Umbilical cord (tissue), 2 donors: ENCODE measurements at places on chromosomes 5 and 9.

DNA sequence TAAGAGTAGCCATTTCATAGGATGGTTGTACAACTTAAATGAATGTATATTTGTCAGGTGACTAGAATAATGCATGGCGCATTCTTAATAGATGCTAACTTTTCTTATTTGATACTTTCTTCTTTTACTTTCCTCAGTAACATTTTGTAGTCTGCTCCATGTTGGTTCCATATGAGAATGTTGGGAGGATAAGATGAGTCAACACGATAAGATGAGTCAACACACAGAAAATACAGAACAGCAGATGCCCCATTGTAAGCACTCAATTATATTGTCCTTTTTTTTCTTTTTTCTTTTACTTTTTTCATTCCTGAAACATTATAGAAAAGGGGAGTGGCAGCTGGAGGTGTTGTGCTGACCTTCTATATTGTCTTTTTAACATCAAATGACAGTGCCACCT, 92.3 kb upstream of the SPATA31C2 start:
- no peak for DNase-seq

GRCh38 chr5:134758176-134758503, 439 bp upstream of the DDX46 start:
- DNase-seq: no peak

GRCh38 chr5:3376611-3377010, 219.0 kb upstream of the IRX1 start:
- DNase-seq: no peak

- DNase-seq: no peak
Observed at GRCh38 chr9:69411931-69412740, 87.1 kb downstream of the ENTREP1 start.

DNA sequence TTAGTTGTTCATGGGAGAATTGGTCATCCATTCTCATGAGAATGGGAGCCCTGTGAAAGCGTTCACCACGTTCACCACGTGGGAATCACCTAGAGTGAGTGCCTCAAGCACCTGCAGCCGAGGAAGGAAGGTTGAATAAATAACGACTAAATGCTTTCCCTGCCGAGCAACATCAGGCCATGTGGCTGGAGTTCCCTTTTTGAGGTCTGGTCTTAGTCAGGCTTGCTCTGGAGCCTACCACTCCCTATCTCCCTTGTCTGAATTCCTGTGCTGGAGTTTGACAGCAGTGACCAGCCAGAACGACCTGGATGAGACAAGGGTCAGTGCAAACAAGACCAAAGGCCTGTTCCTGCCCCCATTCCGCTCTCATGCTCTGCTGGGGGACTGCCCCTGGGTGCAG, 28.5 kb downstream of the KCNMB1 start:
- peak; percentile 19 for DNase-seq

GRCh38 chr5:56532466-56532865, 282.9 kb upstream of the MAP3K1 start:
- peak; percentile 55 for DNase-seq

DNA sequence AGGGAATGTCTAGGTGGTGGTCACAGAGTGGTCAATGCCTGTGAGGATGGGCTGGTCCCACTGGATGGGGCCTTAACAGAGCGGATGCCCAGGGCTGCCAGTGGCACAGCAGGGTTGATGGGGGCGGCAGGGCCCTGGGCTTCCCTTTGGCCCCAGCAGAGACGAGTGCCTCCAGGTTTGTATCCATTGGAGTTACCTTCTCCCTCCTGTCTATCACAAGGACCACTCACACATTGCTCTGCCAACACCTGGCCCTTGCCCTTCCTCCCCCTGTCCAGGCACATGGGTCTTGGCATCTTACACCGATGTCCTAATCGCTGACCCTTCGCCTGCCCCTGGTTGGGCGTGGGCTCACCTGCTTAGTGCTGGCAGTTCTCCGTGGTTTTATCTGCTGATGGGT, 26.2 kb upstream of the IRX4 start:
- DNase-seq: no peak

DNA sequence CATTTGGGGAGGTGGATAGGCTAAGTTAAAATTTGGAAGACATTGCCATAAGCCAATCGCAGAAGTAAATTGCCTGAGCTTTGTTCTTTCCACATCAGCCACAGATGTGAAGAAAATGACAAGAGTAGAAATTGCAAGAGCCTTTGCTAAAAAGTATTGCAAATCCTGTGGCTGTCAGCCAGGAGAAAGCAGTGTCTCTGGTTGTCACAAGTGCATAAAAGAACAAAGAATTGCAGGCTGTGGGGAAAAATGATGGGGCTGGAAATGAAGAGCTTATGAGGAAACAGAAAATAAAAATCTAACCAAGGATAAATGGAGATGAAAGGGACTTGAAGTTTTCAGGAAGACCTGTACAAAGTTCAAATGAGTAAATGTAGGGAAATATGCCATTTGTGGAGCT, 344.8 kb downstream of the CSNK1G3 start:
- DNase-seq: peak; percentile 65

GRCh38 chr9:128558431-128559310, 6.3 kb downstream of the SPTAN1 start:
- DNase-seq: peak; percentile 96

DNA sequence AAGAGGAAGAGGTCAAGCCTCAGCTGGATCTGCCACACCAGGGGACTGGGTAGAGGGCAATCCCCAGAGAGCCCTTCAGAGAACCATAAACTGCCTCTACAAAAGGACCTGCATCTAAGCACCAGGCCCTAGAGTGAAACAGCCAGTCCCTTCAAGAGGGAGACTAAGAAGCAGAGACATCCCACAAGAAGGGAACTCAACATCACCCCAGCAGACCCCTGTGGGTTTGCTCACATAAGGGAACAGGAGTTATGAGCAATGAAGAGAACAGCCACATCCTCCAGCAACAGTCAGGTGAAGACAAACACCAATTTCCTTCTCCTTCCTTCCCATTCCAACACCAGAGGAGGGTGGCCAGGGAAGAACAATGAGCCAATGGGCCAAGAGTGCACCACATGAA, 48.9 kb downstream of the TNFSF15 start:
- no peak for DNase-seq

DNA sequence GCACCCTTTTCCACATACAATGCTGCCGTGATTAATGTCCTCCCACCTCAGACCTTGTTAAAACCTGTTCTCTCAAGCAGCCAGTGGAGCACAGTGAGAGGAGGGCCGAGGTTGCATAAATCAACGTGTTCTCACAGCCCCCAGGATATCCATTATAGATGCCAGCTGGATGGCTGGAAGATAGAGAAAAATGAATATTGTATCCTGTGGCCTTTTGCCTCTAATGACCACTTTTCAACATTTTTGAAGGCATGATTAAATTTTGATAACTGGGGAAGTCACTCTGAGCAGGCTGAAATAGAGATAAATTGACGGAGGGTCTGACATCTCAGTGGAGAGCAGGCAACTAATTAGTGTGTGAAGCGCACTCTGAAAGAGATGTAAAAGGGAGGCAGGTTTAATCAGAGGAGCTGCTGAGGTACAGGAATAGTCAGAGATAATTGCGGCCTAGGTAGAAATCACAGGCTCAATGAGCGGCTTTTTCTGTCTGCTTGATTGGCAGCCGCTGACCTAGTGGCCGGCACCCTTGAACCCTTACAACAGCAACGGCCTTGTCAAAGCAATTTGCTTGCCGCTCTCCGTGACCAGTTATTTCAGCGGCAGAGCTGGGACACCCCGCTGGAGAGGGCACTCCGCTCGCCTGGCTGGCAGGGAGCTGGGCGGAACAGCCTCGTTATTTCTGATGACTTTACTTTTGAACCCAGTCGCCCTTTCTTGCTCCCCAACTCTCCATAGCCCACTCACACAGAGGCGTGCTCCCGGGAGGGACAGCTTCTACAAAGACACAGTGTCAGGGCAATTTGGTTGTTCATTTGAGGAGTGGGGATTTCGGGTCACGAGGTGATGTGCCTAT, 560.7 kb downstream of the PSAT1 start:
- DNase-seq: peak; percentile 30

- no peak for DNase-seq
Observed at GRCh38 chr5:125109816-125110215, 363.4 kb upstream of the ZNF608 start.

GRCh38 chr5:154401931-154402330, 43.9 kb upstream of the SAP30L start:
- DNase-seq: no peak

GRCh38 chr5:72146056-72146455, 38.8 kb downstream of the MAP1B start:
- no peak for DNase-seq

DNA sequence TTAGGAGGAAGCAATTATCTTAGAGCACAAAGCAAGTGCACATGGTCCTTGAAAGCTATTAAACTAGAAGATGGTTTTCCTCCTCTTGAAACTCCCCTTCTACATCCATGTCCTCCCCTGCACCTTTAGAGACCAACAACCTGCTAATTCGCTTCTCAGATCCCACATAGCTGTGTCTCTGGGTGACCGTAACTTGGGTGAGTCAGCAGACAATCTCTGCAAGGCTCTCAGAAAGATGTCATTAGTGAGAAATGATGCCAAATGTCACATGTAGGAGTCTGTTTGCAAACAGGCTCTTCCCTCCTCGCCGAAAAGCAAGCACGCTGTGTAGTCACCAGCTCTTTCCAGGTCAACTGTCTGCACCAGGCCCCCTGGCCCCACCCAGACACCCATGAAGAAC, 291.8 kb downstream of the SLIT3 start:
- no peak for DNase-seq

DNA sequence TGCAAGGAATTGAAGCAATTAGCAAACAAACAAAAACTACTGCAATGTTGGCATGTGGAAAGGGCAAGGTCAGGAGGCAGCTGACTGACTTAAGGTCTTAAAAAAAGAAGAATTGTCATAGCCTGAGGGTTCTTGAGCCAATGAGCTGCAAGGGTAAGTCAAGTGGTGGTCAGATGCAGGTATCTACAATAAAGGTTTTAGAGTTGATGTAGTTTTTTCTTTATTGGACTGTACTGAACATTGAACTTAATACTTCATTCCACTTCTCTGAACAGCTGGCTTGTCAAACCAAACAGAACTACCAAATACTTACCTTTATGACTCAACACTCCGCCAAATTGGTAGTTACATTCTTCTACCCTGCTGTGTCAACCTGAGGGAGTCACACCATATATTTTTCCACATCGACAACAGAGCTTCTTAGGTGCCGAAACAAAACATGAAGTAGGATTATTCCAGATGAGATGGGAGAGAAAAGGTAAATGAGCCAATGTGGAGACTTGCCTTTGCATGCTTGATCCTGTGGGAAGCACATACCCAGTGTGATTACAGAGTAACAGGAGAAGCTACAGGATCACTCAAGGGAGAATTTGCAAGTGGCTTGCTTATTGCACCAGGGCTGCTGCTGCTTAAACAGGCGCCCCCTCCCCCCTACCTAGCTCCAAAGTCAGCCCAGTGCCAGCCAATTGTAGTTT, 35.3 kb downstream of the EQTN start:
- DNase-seq: no peak

DNA sequence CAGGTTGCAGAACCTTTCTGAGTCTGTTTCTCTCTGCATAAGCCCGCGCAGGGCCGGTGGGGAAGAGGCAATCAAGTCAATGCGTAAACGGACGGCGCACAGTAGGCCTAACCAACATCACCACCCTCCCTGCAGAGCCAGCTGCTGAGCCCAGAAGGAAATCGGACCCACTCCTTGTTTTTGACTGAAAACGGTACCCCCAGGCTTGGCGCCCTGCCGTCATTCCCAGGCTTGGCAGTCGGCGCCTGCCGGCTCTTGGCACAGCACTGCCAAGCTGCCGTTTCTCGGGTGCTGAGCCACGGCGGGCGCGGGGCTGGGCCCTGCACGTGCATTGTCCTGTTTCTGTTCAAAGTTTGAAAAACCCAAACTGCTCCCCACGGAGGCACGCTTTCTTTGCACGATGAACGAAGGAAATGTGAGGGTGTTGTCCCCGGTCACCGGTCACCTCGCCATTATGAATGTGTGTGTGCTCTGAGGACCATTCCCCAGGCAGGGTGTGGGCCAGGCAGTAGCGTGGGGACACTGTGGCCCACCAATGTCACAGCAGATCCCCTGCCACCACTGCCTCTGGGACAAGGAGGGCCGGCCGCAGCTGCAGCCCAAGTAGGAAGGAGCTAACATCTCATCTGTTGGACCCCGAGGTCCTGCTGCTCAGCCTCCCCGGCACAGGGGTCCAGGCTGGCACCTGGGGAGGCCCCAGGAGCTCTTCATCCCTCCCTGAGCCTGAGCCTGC, 20.1 kb downstream of the FIBCD1 start:
- DNase-seq: no peak

DNA sequence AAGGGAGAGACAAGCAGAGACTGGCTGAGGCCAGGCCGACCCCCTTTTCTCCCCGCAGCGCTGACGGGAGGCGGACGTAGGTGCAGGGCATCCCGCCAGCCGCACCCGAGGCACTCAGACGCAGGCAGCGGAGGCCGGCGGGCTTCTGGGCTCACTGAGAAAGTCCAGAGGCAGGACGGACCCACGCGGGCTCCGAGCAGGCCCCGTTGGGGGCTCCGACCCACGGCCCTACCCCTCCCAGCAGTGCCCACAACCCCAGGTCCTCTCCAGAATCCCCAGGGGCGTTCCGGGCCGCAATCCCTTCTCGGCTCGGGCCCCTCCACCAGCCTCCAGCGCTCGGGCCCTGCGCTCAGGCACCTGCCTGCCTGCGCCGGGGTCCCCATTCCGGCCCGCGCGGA, 543 bp downstream of the MTMR12 start:
- peak; percentile 63 for DNase-seq

DNA sequence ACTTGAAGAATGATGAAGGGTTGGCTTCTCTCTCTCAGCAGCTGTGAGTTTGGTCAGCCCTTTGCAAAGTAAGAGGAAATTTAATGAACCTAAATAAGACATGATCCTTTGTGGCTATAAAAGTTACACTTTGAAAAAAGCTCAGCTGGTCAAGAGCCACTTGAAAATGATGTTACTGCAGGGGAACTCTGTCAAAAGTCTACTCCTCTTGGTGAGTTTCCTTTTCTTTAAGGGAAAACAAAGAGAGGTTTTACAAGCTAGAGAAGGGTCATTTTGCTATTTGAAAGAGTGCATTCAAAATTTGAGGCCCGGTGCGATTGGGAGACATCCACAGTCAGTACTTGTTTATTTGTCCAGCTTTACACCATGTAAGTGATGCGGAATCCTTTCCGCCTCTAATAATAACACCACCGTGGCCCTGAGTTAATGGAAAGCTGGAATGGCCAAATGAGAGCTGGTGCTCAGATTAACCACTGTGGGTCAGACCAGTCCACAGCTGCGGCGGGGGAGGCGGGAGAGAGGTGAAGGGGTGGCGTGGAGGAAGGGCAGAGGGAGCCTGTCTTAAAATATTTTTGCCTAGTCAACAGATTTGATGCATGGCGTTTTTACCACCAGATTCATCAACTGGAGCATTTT, 404.0 kb downstream of the TLE4 start:
- no peak for DNase-seq

DNA sequence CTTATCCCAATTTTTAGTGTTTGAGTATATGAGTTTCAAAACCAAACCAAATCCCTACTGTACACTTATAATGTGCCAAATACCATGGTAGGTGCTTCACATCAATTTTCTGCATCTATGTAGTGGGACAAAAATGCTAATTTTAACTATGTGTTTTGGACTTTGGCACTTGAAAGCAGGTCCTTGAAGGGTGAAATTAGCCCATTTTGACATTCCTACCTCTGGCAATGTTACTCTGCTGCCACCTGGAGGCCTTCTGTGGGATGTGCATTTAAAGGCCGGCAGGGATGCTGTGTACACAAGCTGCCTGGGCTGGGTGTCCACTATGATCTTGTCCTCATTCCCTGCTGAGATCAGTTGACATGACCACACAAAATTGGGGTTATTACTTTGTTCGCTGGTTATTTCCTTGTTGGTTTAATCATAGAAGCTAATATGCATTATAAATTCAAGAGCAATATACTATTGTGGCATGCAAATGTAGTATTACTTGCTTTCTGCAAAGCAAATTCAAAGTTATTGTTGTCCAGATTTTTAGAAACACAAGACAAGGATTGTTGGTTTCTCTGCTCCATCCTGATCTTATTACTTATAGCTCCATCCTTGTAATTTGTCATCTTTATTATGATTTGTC, 166.8 kb downstream of the ARHGEF28 start:
- DNase-seq: peak; percentile 76
